ENCODE measurements at places on chromosomes 16 and 17. TPM values are rescaled to one million over a fixed set of nuclear protein-coding genes. Genes with fewer than 3 reads are reported as not detected.

DNA sequence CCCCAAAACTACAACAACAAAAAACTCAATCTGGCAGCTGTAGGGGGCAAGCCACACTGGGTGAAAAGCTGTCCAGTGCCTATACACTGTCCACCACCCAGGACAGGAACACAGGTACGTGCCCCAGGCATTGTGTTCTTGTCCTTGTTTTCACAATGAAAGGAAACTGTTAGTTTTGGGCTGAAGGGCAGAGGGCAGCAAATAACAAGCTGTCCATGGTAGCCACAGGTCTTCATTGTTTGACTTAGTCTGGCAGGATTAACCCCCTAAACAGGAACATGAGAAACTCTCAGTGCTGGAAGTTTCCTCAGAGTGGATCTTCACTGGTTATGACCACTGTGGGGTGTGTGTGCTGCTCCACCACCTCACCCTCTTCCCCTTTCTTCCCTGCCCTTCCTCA is 224.6 kb upstream of the N4BP1 start:
- no peak for DNase-seq

DNA sequence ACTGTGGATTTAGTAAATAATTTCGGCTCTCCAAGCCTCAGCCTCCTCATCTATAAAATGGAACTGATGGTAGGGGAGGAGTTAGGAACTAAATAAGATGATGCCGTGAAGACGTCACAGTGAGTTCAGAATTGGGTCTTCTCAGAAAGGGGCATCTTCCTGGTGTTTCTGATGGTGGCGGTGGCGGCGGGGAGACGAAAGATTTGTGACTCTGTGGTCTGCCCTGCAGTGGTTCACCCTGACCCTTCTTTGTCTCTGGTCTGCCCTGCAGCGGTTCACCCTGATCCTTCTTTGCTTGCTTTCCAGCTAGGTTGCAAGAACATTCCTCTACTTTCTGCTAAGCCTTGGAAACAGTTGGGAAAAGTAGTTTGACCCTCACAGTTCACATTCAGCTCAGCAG is 34.3 kb downstream of the WFDC1 start:
- no peak for DNase-seq

DNA sequence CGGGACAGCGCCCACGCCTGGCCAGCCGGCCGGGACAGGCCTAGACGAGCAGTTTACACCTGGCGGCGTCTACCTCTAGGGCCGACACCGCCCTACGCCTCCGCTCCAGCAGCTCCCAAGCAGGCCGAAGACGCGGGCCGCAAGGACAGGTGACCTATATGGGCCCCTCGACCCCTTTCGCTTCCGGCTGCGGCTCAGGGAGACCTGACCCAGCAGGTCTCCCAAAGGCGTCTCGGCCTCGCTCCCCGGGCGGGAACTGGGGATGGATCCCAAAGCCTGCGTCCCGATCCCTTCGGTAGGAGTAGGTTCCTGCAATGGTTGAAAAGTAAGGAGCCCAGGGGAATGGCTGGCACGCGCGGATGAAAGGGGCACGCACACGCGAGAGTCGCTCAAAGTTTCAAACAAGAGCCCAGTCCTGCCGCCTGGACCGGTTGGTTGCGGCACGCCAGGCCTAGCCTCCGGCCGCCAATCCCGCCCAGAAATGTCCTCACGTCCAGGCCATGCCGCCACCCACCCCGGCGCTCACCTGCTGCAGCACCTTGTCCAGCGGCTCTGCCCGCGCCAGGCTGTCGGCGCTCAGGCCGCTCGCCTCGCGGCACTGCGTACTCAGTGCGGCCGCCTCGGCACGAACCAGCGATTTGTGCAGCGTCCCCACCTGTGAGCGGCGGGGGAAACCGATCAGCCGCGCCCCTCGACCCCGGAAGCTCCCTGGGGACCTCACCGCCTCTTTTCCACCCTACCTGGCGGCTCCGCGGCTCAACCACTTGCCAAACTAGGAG is 630 bp downstream of the ESRP2 start:
- DNase-seq = no peak

DNA sequence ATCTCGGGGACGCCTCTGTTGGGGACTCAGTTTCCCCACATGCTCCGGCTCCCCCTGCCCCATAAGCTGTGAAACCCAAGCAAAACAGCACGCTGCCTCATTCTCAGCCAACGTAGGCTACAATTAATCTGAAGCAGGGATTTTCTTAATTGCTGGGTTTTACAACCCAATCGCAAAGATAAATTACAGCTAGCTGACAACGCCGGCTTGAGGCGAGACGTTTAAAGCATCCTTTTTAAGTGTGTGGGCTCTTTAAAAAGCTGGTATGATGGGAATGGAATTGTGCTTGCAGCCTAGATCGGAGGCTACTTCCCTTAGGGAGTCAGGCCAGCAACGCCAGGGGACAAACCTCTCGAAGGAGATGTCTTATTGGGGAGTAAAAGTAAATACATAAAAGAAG is 185.3 kb downstream of the ZNF423 start:
- DNase-seq = no peak

DNA sequence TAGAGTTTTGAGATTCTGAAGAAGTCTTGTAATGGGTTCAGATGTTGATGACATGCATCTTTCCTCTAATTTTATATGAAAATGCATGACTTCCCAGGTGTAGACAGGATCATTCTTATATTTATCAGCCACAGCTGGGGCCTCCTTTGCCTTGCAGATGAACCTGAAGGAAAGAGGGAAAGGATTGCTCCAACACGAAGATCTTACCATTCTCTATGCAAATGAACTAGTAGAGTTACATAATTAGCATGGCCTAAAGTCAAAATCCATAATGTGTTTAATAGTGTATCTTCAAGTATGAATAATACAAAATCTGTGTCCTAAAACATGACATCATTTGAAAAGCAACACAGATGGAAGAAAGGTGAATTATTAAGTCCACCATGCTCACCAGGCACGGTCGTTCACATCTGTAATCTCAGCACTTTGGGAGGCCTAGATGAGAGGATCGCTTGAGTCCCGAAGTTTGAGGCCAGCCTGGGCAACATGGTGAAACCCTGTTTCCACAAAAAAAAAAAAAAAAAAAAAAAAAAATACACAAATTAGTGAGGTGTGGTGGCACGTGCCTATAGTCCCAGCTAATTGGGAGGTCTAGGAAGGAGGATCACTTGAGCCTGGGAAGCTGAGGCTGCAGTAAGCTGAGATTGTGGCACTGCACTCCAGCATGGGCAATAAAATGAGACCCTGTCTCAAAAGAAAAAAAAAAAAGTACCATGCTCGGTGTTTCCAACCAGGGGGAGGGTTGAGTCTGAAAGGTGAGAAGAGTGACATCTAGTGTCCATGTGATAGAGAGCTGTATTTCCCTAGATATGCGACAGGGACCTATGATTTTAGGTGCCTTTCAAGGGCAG is 6.3 kb downstream of the VWA3A start:
- peak; percentile 76 for DNase-seq

GRCh38 chr17:38572669-38573365 is 32.9 kb downstream of the SRCIN1 start:
- DNase-seq = no peak

DNA sequence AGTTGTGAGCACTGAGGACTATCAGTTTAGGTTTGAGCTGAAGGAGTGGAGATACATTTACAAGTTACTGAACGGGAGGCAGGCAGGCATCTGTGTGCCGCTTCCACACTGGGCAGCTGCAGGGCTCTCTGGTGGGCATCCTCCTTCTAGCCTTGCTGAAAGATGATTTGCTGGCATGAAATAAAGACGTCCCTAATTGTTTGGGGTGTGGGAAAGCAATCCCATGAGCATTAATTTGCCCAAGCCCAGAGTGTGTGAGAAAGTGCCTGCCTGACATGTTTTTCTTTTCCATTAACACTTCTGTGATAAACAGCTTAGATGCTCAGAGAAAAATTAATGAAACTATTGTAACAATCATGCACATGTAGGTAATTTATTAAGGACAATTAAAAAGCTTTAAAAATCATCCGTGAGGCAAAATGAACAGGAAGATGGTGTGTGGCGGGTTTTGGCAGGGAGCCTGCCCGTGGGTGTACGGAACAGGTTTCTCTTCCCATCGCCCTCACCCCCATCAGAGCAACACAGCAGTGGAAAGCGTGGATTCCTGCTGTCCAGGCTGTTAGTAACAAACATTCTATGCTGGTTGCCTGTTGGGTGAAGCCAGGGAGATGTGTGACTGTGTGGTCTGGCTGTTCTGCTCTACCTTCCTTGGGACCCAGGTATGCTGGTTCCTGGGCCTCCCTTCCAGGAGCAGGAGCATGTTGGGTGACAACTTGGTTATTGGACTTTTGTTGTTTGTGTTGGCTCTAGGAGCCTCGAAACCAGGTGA is 191.9 kb downstream of the MSI2 start:
- no peak for DNase-seq

DNA sequence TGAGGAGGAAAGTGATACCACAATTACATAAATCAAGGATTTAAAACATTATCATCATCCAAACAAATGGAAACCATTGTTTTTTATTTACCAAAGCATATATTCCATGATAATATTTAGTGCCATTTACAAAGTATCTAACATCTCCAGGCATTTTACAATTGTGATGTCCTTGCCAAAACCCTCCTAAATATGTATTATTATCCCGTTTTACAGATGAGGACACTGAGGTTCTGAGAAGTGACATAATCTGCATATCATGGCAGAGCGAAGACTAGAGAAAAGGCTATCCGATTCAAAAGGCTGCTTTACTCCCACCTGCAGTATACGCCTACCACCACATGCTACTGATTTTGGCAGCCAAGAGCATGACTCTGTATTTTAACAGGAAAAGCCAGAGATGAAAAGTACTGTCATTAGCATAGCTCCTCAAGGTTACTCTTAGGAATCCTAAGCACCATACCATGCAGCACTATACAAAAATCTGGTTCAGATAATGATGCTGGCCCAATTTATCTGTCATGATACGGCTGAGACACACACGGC is 301.4 kb downstream of the CA10 start:
- DNase-seq = no peak

- no peak for DNase-seq
Observed at GRCh38 chr16:71781741-71782140, 26.9 kb downstream of the AP1G1 start.

- DNase-seq = no peak
Observed at GRCh38 chr17:38464251-38464722, 36.0 kb downstream of the ARHGAP23 start.

GRCh38 chr17:16171613-16172012 is 43.7 kb downstream of the NCOR1 start:
- DNase-seq = no peak

GRCh38 chr17:37643869-37644268 is 623 bp upstream of the DDX52 start:
- DNase-seq = no peak

- DNase-seq = no peak
Observed at GRCh38 chr16:29676989-29677785, 1.8 kb upstream of the QPRT start.

DNA sequence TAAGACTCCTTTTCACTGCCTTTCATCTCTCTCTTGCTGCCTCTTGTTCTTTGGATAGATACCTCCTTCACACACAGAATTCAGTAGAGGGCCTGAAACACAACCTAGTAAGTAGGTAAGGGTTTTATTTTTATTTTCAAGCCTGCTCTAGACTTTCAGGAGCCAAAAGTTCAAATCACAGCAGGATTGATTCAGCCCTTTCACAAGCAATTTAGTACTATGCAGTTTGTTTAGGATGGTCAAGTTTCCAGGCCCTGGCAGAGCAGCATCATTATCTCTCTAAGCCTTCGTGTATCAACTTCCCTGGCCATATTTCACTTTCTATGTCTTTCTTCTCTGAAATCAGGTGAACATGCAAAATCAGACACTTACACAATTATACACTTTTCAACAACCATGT is 148.8 kb upstream of the CORO6 start:
- DNase-seq = no peak

DNA sequence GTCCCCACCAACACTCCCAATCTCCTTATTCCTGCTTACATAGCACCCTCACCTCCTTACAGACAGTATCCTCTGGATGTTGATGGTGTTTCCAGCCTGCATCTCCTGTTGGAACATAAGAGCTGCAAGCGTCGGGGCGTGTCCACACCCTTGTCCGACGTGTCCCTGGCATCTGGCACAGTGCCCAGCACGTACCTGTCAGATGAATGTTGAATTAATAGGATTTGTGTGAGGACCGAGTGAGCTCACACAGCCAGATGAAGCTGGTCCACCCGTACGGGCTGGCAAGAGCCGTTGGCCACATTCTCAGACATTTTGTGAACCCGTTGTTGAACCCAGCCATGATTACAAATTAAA is 12.2 kb upstream of the CBX4 start:
- no peak for DNase-seq

DNA sequence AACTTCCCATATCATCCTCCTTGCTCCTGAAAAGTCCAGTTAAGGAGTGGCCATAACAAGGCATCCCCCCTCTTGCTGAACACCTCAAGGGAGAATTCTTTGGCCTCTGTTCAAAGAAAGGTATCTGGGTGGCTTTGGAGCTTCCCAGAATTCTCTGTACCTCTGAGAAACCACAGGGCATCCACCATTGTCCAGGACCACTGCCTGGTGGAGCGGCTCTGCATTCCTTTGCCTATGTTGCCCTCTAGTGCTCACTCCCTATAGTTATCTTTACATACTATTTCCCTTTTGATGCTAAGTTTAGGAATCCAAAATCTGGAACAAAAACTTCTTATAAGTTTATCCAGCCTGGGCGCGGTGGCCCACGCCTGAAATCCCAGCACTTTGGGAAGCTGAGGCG is 30.3 kb downstream of the CHD9NB start:
- DNase-seq = peak; percentile 25

DNA sequence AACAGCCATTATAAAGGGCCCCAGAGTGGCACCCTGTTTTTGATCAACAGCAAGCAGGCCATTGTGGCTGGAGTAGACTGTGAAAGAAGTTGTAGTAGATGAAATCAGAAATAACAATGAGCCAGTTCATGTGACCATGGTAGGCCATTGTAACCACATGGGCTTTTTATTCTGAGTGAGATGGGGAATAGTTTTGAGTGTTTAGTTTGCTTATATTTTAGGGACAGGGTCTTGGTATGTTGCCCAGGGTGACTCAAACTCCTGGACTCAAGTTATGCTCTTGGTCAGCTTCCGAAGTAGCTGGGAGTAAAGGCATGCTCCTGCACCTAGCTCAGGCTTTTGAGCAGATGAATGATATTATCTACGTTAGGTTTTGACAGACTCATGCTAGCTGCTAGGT is 12.0 kb downstream of the CBFB start:
- DNase-seq = no peak

Gene HEXD
- total RNA-seq = 87.9 TPM

Gene MMP25
- 5.6 TPM for total RNA-seq

Gene PIRT
- not detected for total RNA-seq

Gene BICDL2
- total RNA-seq = not detected

Gene CHD9
- 98.7 TPM for total RNA-seq

Gene CMTM1
- total RNA-seq = 10.6 TPM

Gene MPO
- not detected for total RNA-seq

Gene PABPN1L
- not detected for total RNA-seq

Gene CNP
- total RNA-seq = 43.9 TPM

Gene PRAC2
- not detected for total RNA-seq

Gene LGALS9C
- total RNA-seq = not detected

Gene MAF
- total RNA-seq = not detected

Gene SCNN1G
- total RNA-seq = not detected
